Activated gamma-delta T cell (primary cell): ENCODE measurements at places on chromosomes 13 and 19.

GRCh38 chr13:98324105-98324504, 147.0 kb upstream of the RNF113B start:
- DNase-seq = no peak

DNA sequence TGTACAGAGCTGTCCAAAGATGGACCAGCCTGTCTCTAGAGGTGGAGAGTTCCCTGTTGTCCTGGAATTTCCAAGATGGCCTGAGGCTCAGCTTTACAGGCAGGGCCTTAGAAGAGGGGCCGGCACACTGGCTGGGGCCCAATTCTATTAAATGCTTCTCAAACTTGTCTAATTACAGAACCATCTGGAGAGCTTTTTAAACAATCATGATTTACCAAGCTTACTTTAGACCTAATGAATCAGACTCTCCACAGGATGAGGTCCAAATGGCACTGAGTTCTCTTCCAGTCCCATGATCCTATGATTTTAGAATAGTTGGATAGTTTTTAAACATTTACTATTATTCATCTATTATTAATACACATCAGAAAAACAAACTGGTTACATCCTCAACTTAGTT, 123.5 kb downstream of the DNAJC3 start:
- no peak for DNase-seq

DNA sequence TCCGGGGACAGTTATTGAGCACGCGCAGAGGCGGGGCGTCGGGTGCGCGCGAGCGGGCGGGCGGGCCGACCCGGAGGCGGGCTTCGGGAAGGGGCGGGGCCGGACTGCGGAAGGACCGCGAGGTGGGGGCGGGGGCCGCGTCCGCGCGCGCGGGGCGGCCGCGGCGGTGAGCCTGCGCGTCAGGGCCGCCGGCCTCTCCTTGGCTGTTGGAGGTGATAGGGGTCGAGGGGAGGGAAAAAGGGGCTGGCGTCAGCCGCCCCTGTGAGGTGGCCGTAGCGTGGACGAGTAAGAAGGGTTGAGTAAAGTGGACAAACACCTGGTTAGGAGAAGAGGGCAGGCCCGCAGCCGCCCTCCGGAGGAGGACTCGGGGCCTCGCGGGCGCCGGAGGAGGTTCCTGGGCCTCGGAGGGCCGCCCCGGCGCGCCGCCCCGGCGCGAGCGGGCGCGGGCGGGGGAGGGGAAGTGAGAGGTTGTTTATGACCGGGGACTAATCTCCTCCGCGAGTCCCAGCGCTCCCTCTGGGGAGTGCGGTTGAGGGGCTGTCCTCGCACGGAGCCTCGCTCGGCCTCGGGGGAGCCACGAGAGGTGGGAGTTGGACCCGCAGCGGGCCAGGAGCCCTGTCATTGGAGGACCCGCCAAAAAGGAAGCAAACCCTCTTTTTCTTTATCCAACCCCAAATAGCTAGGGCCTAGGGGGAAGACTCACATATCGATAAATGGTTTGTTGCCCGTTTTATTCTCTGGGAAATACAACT, 547 bp upstream of the INTS6 start:
- peak; percentile 94 for DNase-seq

GRCh38 chr19:41373993-41374392, 2.3 kb upstream of the TMEM91 start:
- DNase-seq = no peak

DNA sequence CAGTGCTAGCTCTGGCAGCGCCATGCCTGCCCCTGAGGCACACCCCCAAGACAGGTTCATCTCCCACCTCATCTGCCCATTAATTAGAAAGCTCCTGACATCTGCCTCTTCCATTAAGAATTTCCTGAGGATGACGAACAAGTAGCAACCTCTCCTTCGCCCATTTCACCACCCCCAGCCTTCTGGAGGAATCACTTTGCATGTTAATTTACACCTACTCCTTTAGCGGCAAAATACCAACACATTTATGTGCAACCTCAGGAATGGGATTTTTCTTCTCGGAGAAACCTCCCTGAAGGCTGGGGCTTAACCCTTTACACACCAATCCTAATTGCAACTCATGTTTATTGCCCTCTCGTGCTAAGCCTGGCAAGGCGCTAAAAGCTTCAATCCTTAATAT, 13.8 kb downstream of the SLC7A1 start:
- DNase-seq = no peak

GRCh38 chr13:24087605-24088225, 72.8 kb upstream of the SPATA13 start:
- DNase-seq = no peak

DNA sequence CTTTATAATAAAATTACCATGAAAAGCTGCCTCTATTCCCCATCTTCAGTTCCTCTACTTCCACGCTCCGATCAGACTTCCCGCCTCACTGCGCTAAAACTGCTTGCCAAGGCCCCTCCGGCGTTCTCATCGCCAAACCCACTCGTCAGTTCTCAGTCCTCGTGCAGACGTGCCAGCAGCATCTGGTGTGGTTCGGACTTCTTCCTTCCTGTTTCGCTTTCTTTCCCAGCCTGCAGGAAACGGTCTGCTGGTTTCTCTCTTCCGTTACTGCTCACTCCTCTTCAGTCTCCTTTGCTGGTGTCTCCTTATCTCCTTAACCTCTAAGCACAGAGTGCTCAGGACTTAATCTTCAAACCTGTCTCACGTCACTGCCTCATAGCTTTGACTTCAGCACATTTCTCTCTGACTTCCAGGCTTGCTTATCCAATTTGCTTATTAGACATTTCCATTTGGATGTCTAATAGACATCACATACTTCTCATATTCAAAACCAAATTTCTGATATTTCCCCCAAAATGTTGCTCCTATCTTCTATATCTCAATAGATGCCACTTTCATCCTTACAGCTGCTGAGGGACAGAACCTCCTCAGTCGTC, 40.3 kb downstream of the RCBTB2 start:
- DNase-seq = no peak

- DNase-seq = no peak
These were observed 12.0 kb downstream of the FPR1 start for GRCh38 chr19:51739466-51740213.

DNA sequence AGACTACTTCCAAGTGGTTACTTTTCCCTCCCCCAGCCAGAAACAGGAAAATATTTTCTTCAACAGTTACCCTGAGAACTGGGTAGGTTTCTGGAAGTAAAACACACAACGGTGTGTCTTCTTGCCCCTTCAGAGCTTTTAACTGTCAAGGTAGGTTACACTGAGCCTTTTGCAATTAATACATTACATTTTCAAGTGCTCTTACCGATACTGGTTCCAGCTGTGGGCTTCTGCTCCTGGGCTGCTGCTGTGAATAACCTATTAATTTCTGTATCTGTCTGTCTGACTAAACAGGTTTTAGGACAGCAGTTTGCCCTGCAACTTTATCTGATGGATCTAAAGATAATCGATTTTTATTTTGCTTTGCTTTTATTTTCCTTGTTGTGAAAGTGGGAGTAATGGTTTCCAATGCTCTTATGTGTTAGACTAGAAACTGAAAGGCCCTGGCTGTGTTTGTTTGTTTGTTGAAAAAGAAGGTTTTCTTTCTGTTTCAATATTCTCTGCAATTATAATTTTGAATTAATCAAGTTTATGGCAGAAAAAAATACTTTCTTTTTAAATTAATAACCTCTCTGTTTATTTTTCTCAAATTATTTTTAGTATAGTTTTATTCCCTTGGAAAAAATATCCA, 196.7 kb upstream of the SLITRK6 start:
- DNase-seq = no peak

DNA sequence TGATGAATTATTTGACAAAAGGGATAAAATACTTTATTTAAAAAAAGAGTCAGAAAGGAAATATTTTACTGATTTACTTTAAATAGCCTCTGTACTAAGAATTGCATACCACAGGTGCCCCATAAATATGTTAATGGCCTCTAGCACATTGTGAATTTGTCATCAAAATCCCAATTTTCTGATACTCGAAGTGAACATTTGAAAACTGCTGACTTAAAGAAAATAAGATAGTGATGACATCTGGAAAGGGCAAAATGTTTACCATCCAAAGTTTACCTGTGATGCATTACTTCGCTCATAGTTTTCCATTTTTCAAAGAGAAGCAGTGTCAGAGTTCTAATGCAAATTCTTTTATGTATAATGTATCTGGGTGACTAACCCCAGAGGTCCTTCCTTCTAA, 455.4 kb downstream of the KLF5 start:
- no peak for DNase-seq

DNA sequence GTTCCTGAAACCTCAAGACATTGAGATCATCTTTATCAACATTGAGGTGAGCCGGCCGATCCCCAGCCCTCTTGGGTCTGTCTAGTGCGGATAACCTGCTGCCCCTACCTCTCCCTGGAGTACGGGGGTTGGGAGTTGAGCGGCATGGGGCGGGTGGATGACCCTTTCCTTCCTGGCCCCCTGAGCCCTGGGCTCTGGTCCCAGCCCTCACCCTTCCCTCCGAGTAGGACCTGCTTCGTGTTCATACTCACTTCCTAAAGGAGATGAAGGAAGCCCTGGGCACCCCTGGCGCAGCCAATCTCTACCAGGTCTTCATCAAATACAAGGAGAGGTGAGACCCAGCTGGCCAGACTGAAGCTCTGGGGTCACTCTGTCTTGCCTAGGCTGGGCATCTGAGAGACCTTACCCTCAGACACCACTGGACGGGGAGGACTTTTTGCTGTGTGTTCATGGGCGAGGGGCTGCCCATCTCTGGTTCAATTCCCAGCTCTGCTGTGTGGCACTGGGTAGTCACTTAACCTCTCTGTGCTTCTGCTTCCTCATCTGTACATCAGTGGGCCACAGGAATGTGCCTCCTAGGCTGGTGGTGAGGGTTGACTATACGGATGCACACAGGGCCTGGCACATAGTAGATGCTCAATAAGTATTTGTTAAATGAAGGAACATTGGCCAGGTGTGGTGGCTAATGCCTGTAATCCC, 52.7 kb downstream of the VAV1 start:
- DNase-seq = no peak

DNA sequence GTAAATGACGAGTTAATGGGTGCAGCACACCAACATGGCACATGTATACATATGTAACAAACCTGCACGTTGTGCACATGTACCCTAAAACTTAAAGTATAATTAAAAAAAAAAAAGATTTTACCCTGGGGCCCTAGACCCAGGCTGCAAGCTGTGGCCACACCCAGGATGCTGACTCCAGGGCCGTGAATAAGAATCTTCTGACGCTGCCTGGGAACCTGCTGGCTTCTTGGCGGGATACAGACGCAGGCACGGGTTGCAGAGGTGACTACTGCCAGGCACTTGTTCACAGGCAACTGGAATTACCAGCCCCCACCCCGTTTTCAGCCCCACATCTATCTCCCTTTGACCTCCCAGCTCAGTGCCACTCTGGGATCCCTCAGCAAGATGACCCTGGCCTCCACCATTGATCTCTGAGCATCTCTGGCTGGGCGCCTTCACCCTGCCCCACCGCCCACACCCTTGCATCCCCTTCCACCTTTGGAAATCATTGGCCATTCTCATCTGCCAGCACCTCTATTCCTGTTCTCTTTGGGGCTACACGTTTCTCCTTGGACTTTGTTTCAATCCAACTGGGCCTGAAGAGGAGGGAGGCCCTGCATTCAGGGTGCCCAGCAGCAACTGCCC, 21.1 kb upstream of the CFAP97D2 start:
- no peak for DNase-seq

- no peak for DNase-seq
These were observed 104.5 kb upstream of the SOX1 start for GRCh38 chr13:111962431-111962891.

- DNase-seq = no peak
These were observed 219.0 kb upstream of the SOX1 start for GRCh38 chr13:111847964-111848363.

DNA sequence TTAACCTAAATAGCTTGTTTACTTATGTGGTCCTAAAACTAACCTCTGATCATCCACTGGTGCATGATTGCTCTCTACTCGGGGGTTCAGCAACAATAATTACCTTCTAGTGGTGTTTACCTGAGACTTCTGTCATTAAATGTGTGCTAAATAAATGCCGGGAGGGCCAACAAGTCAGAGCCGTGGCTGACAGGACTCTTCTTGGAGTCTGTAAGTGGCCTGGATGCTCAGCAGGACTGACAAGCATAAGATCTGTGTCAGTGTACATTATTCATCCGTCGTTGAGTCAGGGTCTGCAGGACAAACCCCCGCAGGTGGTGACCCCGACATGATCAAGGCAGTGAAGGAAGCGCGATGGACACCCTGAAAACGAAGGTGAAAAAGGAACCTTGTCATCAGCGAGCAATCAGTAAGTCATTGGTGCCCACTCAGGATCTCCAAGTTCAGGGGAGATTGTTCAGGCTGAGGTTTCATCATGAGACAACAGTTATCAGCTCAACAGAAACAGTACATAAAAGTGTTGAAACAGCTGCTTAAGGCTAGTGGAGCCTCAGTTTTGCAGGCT, 1466.9 kb downstream of the UQCRFS1 start:
- no peak for DNase-seq

DNA sequence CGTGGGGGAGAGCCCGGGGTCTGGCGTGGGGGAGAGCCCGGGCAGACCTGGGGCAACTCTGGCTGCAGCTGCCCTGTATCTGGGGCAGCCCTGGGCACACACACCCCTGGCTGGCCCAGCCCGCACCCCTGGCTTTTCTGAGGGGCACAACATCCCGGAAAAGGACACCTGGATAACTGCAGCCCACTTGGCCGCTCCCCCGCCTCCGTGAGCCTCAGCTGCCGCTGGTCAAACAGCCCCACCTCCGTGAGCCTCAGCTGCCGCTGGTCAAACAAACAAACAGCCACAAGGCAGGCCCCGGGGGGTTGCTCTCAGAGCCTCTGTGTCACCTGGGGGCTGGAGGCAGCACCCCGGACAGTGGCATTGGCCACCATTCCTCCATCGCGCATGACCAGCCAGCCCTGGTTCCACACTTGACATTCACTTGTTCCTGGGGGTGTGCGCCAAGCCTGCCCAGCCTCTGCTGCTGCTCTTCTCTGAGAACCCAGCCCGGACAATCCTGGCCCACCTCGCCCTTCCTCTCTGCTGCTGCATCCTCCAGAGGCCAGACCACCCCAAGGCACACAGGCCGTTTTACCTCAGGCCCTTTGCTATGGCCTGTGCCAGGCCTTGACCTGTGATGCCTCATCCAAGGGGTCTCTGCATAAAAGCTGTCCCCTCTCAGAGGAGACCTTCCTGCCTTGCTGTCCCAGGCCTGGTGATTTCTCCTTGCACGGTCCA, 19.9 kb downstream of the CEBPG start:
- DNase-seq = no peak

DNA sequence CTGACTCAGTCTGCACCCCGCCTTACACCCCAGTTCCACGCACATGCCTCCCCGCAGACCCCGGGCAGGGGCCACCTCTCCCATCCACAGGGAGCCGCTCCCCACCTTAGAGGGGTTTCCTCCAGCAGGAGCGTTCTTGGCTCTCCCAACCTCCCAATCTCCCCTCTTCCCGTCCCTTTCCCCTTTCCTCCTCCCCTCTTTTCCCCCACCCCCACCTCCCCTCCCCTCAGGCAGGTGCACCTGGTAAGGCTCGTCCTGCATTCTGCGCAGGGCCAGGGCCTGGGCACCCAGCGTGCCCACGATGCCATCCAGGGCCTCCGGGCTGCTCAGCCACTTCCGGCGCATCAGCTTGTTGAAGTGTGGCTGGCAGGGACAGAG, 27.3 kb downstream of the EXOC3L2 start:
- DNase-seq = no peak

GRCh38 chr13:38686577-38687245, at the start of gene FREM2:
TSS of gene FREM2 (plus strand) at chr13:38687077. CDS start at chr13:38687345, 268 bp downstream.
- DNase-seq = peak; percentile 6
